ENCODE measurements at places on chromosomes 16 and 17.

DNA sequence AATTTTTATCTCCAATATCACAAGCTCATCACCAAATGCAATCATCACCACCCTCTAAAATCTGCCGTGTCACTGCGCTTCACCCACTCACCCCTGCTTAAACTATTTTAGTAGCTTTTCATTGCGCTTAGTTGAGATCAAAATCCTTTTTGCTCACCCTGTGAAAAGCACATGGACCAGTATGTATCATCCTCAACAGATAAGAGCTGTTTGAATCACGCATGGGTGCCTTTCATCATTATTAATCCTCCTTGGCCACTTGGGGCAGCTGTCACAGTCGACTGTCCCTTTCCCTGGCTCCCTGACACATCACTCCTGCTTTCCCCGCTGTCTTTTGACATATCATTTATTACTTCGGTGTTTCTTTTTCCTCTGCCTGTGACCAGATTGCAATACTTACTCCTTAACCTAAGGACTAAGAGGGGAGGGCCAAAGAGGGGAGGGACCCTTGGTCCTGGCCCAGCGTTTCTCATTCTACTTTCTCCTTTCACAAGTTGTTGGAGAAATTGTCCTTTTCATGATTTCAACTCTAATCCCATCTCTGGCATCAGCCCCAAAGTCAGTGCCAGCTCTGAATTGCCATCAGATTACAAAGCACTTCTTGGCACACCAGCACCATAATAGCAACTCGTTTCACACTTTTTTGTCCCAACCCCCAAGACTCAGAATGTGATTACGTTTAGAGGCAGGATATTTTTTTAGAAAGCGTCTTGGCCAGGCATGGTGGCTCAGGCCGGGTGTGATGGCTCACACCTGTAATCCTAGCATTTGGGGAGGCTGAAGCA is 8.6 kb upstream of the KDM6B start:
- no peak for DNase-seq

DNA sequence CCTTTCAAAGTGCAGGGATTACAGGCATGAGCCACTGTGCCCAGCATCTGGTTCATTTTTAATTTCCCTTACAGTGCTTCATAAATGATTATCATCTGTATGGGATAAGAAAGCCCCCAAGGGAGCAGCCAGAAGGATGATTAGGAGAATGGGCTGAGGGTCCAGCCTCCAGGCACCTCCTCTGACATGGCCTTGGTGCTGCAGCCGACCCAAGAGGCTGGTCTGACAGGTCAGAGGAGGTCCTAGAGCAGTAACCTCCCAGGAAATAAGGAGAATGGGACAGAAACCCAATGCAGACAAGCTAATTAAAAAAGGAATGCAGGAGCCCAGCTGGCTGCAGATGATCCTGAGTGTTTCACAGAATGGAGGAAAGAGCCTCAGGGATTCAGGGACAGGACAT is 29.0 kb downstream of the MRC2 start:
- DNase-seq, result no peak

- DNase-seq, result no peak
Observed at GRCh38 chr17:39688945-39689344, 1.1 kb upstream of the PGAP3 start.

DNA sequence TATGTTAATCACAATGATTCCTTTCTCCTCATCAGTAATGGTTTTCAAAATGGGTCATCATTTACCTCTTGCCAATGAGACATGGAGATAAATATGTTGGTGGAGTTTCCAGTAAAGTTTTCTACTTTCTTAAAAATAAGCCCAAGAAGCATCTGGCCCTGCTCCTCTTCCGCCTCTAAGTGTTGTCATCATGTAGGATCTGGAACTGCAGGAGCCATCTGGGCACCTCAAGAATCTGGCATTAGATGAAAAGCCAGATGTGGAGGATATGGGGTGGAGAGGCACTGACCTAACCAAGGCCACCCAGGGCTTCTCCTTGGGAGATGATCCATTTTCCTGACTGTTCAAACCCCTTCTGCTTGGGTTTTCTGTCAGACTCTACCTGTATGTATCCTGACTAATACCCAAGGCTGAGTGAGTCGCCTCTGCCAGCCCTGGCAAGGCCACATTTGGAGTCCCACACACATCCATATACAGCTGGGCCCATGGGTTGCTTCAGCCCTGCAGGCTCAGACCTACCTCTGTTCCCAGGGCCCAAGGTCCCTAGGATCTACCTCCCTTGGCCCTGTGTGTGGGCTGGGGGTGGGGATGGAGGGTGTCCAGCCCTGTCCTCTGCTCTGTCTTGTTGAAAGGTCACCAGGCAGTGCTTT is 24.6 kb downstream of the CCDC182 start:
- no peak for DNase-seq
